ENCODE measurements at places on chromosomes 7 and 10. TPM values are rescaled to one million over a fixed set of nuclear protein-coding genes. Genes with fewer than 3 reads are reported as not detected.

EPHB4 gene
- 83.8 TPM for polyA plus RNA-seq

DCLRE1A gene
- polyA plus RNA-seq: 9.4 TPM

CLRN3 gene
- polyA plus RNA-seq: 14.4 TPM

CHRM2 gene
- 1.4 TPM for polyA plus RNA-seq

EPHA1 gene
- 20.5 TPM for polyA plus RNA-seq

TMEM213 gene
- 37.8 TPM for polyA plus RNA-seq

GPR15LG gene
- polyA plus RNA-seq: 1.0 TPM

SEMA3C gene
- 55.0 TPM for polyA plus RNA-seq

PFKFB3 gene
- 45.8 TPM for polyA plus RNA-seq

SPDYE9 gene
- 0.32 TPM for polyA plus RNA-seq

ADARB2 gene
- 0.96 TPM for polyA plus RNA-seq

TBX20 gene
- polyA plus RNA-seq: not detected

PRKG1 gene
- polyA plus RNA-seq: 13.6 TPM

LAMB1 gene
- 642 TPM for polyA plus RNA-seq

CCZ1 gene
- polyA plus RNA-seq: 85.9 TPM

GIMAP2 gene
- polyA plus RNA-seq: 7.2 TPM

AGBL3 gene
- polyA plus RNA-seq: 5.7 TPM

FGFBP3 gene
- 2.9 TPM for polyA plus RNA-seq

PTPRN2 gene
- polyA plus RNA-seq: 7.3 TPM

Measured in left renal pelvis (tissue), 4 donors.